Urinary bladder (tissue), 4 donors: ENCODE measurements at places on chromosomes 6 and 20. TPM values are rescaled to one million over a fixed set of nuclear protein-coding genes. Genes with fewer than 3 reads are reported as not detected.

SPATA25 gene
- 1.7 TPM for total RNA-seq

DNA sequence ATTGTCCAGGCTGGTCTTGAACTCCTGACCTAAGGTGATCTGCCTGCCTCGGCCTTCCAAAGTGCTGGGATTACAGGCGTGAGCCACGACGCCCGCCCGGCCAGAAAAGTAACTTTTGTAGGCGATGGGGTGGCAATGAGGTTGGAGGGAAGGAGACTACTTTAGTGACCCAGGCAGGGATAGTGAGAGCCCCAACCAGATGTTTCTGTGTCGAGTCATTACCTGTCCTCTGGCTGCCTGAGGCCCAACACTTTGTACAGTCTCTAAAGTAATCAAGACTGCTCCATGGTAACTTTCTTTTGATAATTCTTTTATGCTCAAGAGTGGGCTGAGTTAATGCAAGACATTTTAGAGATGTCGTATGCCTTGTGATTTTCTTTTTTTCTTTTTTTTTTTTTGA lies 6.8 kb downstream of the SASH1 start:
- DNase-seq = no peak

- DNase-seq = no peak
Measured at GRCh38 chr6:100780648-100781047, 100.5 kb downstream of the ASCC3 start.

- DNase-seq = no peak
Measured at GRCh38 chr20:64139199-64140060, 24.8 kb upstream of the MYT1 start.
